ENCODE measurements at places on chromosomes 12 and 14. TPM values are rescaled to one million over a fixed set of nuclear protein-coding genes. Genes with fewer than 3 reads are reported as not detected.

The CCDC197 gene
- not detected for total RNA-seq

GRCh38 chr14:67461341-67461985, 27.1 kb downstream of the TMEM229B start:
- H3K27ac ChIP-seq: no peak overlapping the region
- H3K27me3 ChIP-seq: no peaks in the 10 kb centered on the region
- H3K36me3 ChIP-seq: no peaks in the 10 kb centered on the region
- H3K4me1 ChIP-seq: no peaks in the 10 kb centered on the region
- no peak overlapping the region for H3K4me3 ChIP-seq

GRCh38 chr14:36518031-36518585, 1.9 kb downstream of the NKX2-1 start:
- no peak for DNase-seq
- no peaks in the 10 kb centered on the region for H3K36me3 ChIP-seq
- peaks cover 95% of the 10 kb centered on the region for H3K27me3 ChIP-seq
- H3K4me1 ChIP-seq: peaks cover 19% of the 10 kb centered on the region
- peak overlapping the region; percentile 78 for H3K27ac ChIP-seq

DNA sequence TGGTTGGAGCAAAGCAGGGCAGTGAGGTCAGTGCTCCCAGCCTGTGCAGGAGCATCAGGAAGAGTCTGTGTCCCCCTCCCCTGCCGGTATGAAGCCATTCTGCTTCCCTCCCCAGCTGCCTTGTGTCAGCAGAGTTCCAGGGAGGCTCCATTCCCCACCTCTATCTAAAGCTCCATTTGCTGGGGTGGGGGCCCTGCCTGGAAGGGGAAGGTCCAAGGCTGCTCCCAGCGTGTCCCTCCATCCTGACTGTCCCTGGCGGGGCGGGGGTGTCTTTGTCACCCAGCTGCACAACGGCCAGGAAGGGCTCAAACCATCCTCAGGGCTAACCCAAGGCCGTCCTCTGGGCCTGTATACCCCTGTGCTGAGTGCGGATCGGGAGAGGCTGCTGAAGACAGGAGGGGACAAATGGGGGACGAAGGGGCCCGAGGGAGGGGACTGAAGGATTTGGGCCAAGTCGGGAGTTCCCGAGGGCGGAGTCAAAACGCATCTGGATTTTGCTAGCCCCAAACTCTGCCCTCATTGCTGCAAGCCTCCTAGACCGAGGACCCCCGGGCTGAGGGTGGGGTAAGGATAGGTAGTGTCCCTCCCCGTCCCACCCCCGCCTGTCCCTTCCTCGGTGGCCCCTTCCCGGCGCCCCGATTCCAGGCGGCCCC, 748 bp upstream of the ACVRL1 start:
- peak overlapping the region; percentile 51 for H3K4me3 ChIP-seq
- DNase-seq: peak; percentile 32
- H3K27ac ChIP-seq: peak overlapping the region; percentile 87

DNA sequence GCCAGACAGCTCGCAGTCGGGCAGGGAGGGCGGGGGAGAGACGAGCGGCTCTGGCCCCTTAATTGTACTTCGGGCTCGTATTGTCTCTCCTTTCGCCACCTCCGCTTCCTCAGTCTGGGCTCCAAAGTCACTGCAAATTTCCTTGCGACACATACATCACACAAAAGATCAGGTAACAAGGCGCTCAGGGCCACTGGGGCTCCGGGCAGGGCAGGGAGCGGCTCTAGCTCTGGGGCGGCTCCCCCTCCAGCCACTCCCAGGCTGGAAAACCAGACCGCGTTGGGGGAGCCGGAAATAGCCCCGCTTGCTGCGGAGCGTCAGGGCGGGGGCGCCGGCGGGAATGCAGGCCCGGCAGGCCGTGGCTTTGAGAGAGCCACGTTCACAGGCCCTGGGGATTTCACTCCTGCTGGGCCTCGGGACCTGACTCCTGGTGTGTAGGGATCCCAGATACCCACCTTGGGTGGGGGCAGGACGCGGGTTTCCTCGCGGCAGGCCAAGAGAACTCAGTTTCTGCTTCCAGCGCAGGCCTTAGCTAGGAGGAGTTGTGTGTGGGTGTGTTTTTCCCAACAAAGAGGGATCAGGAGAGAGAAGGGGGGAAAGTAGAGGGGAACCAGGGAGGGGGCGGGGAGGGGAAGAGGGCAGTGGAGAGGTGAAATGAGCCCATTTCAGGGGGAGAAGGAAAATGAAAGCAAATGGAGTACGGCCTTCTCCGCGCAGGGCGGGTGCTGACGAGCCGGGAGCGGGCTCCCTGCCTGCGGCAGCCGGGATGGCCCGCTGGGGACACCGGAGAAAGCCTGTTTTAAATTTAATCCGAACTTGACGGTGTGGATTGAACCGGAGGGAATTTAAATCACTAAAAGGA, 4.4 kb upstream of the HOXC9 start:
- no peak overlapping the region for H3K27ac ChIP-seq
- H3K27me3 ChIP-seq: peaks cover 100% of the 10 kb centered on the region
- peak overlapping the region; percentile 41 for H3K4me3 ChIP-seq
- H3K36me3 ChIP-seq: no peaks in the 10 kb centered on the region
- H3K4me1 ChIP-seq: peaks cover 33% of the 10 kb centered on the region

- no peaks in the 10 kb centered on the region for H3K27me3 ChIP-seq
- no peak overlapping the region for H3K4me3 ChIP-seq
- no peak for DNase-seq
- peaks cover 87% of the 10 kb centered on the region for H3K36me3 ChIP-seq
These were observed 13.6 kb downstream of the GPX2 start for GRCh38 chr14:64929014-64929359.

GRCh38 chr12:123828854-123829547, 66.9 kb downstream of the DNAH10 start:
- H3K36me3 ChIP-seq: no peaks in the 10 kb centered on the region
- no peak for DNase-seq
- no peak overlapping the region for H3K27ac ChIP-seq
- H3K4me1 ChIP-seq: no peaks in the 10 kb centered on the region
- H3K27me3 ChIP-seq: no peaks in the 10 kb centered on the region

Data from left lung (tissue), 14 donors.